ENCODE measurements at places on chromosomes 6 and 20.

DNA sequence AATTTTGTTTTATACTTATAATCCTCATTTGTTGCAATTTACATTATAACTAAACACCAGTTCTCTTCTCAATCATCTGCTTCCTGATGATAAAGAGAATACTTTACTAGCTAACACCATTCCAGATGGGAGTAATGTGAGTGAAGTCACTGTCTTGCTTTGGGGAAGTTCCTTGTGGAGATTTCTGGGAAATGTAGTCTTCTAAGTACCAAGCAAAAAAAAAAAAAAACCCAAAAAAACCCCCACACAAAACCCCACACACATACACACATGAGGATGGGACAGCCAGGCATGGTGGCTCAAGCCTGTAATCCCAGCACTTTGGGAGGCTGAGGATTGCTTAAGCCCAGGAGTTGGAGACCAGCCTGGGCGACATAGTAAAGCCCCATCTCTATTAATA, 2.2 kb upstream of the SNPH start:
- no peak for DNase-seq

- DNase-seq: no peak
Measured at GRCh38 chr6:63640062-63640461, 4.5 kb downstream of the PHF3 start.

DNA sequence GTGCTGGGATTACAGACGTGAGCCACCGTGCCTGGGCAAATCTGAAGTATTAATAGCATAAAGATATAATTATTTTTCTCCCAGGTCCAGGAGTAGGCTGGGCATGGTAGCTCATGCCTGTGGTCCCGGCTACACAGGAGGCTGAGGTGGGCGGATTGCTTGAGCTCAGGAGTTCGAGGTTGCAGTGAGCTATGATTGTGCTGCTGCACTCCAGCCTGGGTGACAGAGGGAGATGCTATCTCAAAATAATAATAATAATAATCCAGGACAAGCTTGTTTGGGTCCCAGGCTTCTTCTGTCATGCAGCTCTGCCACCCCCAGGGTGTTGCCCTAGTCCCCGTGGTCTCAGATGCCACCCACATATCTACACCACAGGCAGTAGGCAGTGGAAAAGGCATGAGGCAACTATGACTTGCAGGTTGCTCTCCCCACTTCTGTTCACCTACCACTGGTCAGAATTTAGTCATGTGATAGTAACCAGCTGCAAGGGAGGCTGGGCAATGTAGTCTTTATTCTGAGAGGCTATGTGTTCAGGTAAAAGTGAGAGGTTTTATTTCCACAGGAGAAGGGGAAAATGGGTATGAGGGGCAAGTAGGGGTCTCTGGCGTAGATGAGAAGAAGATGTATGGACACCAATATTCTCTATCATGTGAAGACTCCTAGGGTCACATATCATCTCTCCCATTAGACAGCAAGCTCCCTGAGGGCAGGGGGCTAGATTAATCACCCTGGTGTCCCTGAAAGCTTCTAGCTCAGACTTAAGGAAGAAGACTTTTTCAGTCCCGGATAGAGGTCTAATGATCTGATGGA, 25.7 kb downstream of the TCF15 start:
- DNase-seq: no peak

- peak; percentile 39 for DNase-seq
Measured at GRCh38 chr6:156832231-156832647, 55.1 kb downstream of the ARID1B start.

GRCh38 chr20:25247000-25247517, 826 bp upstream of the PYGB start:
- peak; percentile 66 for DNase-seq

- no peak for DNase-seq
Measured at GRCh38 chr6:43009124-43009523, 4.6 kb downstream of the MEA1 start.
